ENCODE measurements at places on chromosomes 6 and 20.

GRCh38 chr6:7106752-7107577, 796 bp upstream of the RREB1 start:
- no peak for DNase-seq

DNA sequence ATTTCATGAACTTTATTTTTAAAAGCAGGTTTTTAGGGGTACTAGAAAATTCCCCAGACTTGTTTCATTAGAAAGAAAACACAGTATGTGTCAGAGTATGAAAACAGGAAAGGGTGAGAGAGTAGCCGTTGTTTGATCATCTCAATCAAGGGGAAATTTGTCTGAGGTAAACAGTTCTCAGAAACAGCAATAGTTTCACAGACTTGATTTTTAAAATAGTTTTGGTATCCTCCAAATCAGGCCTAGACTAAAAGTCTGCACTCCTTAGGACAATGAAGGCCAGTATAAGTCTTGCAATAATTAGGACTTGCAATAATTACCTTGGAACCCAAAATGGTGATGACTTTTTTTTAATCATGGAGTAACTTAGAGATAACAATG, 176.6 kb upstream of the TAB2 start:
- DNase-seq: no peak

DNA sequence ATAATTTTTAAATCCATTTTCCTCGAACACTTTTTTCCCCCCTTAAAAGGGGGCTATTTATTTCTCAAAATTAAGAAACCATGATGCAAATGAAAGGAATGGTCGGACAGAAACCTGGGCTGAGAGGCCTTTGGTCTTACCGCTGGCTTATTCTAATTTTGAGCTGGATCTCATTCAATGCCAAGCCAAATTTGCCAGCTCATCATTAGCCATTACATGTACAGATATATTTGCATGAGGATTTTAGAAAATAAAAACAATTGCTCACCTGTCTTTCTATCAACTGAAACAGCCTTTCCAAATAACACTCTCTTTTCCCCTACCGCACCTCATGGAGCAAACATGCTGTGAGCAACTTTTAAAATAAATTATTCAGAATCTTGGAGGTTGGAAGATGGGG, 219.5 kb upstream of the DTNBP1 start:
- DNase-seq: no peak

- DNase-seq: peak; percentile 34
These were observed 44.2 kb downstream of the COL11A2 start for GRCh38 chr6:33147807-33148666.

DNA sequence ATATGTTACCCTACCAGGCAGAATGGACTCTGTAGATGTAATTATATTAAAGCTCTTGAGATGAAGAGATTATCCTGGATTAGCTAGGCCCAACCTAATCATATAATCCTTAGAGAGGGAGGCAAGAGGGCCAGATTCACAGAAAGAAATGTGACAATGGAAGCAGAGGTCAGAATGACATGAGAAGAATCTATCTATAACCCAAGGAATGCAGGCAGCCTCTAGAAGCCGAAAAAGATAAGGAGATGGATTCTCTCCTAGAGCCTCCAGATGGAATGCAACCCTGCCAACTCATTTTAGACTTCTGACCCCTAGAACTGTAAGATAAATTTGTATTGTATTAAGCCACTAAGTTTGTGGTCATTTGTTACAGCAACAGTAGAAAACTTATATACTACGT, 12.3 kb downstream of the PXT1 start:
- no peak for DNase-seq

GRCh38 chr6:39929733-39930461, 4.4 kb downstream of the MOCS1 start:
- DNase-seq: peak; percentile 3

GRCh38 chr20:21125072-21125848, 622 bp upstream of the KIZ start:
- DNase-seq: peak; percentile 14

DNA sequence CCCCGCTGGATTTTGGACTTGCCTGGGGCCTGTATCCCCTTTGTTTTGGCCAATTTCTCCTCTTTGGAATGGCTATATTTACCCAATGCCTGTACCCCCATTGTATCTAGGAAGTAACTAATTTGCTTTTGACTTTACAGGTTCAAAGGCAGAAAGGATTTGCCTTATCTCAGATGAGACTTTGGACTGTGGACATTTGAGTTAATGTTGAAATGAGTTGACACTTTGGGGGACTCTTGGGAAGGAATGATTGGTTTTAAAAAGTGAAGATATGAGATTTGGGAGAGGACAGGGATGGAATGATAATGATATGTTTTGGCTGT, 1220.3 kb upstream of the CITED2 start:
- DNase-seq: no peak

- no peak for DNase-seq
These were observed 6.8 kb downstream of the CLDN20 start for GRCh38 chr6:155270561-155271091.

DNA sequence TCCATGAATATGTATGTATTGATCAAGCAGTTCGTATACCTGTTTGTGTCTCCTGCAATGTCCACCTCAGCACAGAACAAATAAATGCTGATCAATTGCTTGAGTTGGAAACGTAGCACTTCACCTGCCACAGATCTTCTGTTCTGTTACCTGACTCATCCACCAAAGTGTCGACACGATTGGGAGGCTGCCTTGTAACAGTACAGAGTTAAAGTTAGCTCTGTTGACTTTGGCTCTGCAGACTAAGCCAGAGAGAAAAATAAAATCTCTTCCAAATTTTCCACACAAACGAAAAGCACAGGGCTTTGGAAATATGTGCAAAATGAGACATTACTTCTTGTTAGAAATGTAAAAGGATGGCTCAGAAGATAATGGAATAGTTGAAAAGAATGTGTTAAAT, 245.4 kb downstream of the NRN1 start:
- no peak for DNase-seq

DNA sequence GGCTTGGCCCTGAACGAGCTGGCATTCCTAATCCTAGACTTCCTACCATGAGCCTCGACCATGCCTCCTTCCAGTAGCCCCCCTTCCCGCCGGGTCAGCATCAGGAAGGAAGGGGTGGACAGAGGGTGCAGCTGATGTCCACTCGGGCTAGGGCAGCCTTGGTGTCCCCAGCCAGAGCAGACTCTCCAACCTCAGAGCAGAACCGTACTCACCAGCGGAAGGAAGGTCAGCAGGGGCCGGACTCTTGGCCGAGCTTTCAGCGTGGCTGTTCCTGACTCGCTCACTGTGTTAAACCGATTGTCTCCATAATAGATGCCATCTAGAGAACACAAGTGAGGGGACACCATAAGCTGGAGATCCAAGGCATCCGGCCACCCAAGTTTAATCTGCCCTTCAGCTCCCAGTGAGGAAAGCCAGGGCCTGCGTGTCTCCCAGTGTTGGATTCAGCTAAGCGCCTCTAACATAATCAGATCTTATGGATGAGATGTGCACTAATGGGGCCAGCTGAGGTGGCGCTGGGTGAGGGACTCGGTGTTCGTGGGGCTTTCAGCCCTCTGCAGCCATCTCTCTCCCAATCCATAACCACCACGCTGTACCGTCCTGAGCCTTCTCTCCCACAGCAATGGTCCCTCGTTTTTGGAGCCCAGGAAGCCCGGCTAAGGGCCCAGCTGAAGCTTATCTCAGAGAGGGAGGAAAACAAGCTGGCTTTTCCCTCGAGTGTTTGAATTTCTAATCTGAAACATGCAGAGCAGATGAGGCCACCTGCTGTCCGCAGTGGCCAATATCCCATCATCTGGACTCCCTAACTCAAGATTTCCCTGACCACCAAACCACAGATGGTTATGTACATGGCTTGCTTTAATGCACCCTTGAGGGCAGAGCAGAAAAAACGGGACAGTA, 13.7 kb downstream of the C6orf132 start:
- DNase-seq: peak; percentile 26

DNA sequence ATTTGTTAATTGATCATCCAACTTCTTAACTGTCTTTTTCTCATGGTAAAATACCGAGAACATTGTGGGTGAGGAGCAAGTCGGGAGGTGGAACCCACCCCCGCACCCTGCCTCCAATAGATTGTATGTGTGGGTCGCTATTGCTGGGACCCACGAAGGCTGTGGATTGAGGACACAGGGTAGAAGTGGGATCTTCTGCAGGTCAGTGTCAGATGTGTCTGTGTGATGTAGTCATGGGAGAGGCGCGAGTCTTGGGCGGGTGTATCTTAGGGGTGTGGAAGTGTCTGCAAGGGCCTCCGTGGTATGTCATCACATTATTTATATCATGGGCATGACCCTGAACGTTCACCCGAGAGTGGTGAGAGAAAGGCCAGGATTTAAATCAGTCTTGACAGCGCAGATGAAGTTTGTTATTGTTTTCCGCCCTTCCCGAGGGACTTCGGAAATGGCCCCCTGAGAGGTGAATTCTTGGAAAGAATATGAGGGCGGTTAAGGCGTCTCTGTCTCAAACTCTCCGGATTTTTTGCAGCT, 472 bp upstream of the PAQR8 start:
- no peak for DNase-seq

- peak; percentile 37 for DNase-seq
These were observed 35.0 kb upstream of the DSN1 start for GRCh38 chr20:36808317-36809257.

GRCh38 chr6:111552958-111553357, 52.7 kb downstream of the TRAF3IP2 start:
- no peak for DNase-seq

DNA sequence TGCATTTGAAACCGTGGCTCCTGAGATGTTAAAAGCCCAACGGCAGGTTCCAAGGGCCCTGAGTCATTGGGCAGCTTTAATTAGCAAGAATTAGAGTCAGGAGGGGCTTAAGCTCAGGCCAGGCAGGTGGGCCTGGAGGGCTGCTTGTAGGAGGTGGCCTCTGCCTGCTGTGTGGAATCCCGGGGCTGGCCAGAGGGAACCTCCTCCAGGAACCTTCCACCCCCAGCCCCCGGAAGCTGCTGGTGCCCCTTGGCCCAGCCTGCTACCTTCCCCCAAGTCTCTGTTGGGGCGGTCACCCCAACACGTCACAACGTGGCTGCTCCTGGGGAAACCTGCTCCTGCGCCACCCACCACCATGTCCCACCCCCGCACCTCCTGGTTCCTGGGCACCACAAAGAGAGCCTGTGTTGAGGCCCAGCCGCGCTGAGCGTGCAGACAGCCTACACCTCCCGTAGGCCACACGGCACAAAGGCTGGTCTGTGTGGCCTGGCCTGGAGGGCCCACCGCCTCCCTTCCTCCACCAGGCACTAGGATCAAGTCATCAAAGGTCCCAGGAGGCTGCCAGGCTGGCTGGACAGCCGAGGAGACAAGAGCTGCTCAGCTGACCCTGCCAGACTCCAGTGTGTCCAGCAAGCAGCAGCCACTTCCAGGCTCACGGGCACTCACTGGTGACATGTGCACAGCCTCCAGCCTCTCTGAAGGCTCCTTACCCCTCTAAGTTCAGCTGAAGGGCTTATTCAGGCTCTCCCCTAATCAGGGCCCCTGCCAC, 86.3 kb downstream of the SNX5 start:
- no peak for DNase-seq

GRCh38 chr6:121837545-121838229, 402.2 kb downstream of the GJA1 start:
- no peak for DNase-seq

GRCh38 chr20:31687777-31688176, 34.9 kb downstream of the BCL2L1 start:
- no peak for DNase-seq

- peak; percentile 19 for DNase-seq
These were observed 115.2 kb downstream of the MRPL14 start for GRCh38 chr6:44012078-44012493.

- no peak for DNase-seq
These were observed 23.9 kb downstream of the ADTRP start for GRCh38 chr6:11754625-11755271.

DNA sequence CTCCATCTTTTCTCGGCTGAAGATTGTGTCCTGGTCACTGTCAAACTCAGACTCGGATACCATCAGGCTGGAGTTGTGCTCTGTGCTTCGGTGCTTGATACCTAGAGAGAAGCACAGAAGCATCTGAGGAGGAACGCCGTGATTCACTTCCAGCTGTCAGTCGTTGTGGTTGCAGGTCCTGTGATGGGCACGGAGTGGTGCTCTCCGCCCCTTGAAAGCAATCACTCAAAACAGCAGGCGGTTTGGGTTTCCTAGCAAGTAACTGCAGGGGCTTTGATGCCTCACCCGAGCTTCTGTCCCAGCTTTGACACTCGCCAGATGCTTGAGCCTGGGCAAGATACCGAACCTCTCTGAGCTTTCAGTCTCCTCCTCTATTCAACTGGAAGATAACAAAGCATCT, 52.5 kb downstream of the ALDH5A1 start:
- no peak for DNase-seq

- DNase-seq: no peak
These were observed 24.5 kb downstream of the ARID1B start for GRCh38 chr6:156801712-156802111.

GRCh38 chr6:43219814-43220213, 9.5 kb downstream of the DNPH1 start:
- no peak for DNase-seq

DNA sequence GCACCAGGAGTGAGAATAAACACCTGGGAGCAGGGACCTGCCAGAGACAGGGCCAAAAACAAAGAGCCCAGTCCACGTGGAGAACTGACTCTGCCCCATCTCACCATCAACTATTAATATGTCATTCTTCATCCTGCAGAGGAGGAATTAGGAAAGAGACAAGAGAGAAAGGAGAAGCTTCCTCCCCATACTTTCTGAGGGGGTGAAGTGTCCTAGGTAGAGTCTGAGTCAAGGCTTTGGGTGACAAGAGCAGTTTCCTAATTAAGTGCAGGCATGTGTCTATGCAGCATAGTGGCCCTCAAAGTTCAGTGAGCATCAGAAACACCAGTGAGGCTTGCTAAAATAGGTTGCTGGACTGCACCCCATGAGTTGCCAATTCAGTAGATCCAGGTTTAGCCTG, 40.7 kb upstream of the BMP2 start:
- no peak for DNase-seq

DNA sequence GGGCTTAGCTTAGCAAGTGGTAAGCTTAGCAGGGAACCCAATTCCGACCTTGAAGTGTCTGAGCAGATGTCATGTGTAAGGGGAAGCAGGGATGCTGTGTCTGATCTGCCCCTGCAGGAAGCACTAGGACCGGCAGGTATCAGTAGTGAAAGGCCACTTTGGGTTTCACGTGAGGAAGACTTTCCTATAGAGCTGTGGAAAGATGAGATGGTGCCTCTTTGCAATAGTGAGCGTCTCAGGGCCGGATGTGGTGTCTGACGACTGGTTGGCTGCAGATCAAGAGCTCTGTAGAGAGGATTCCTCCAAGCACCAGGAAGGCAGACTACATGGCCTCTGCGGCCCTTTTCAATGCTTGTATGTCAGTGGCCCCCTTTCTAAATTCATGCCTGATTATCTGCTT, 98.3 kb downstream of the TIAM2 start:
- DNase-seq: no peak

GRCh38 chr6:143731789-143732188, 54.0 kb downstream of the PHACTR2 start:
- DNase-seq: no peak
